ENCODE measurements at places on chromosomes 3 and 15. TPM values are rescaled to one million over a fixed set of nuclear protein-coding genes. Genes with fewer than 3 reads are reported as not detected.

DNA sequence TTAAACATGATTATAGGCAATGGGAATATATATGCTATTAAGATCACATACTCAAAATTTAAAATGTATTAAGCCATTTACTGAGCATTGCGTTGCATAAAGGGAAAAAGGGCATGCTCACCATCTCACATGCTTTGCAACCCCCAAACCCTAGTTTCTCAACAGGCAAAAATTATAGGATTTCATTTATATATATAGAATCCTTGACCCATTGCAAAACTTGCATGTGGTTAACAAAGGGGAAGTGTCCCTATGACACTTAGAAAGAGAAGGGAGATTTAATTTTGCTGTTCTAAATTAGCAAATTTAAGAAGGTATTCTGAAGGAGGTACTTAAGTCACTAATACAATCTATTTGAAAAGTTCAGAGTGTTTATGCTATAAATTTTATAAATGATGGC lies 837.8 kb downstream of the DIPK2A start:
- peak; percentile 11 for DNase-seq

DNA sequence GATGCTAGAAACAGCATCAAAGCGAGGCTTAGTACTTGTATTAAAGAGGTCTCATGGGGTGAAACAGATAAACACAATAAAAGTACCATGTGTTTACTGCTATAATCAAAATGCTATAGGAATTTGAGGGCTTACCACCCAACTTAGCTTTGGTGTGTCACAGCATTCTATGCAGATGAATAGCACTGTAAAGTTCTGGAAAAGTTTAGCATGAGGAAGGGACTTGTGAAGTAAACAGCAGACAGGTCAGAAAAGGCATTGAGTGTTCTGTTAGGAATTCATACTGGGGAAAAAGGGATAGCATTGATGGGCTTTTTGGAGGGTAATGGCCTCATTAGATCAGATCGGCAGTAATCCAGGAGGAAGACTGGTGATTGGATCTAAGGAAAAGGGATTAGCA lies 505.3 kb downstream of the NLGN1 start:
- no peak for DNase-seq

- no peak for DNase-seq
Measured at GRCh38 chr3:104452697-104453096, 914.0 kb upstream of the ALCAM start.

DNA sequence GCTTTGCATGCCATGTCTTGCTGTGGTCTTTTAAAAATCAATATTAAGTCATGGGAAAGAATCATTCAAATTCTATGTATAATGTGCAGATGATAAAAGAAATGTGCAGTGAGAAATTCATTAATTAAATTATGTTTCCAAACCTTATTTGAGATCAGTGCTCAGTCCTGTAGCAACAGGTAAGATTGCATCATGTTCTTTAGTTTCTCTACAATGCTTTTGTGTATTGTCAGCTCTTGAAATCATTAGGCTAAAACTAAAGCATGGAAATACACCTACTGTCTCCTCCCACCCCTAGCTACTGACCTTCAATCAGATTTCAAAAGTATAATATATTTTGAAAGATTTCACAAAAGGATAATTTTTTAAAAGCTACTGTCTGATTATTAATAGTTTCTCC lies 612.7 kb downstream of the ROBO2 start:
- no peak for DNase-seq

- no peak for DNase-seq
Measured at GRCh38 chr3:32353351-32353750, 38.3 kb upstream of the CMTM7 start.

DNA sequence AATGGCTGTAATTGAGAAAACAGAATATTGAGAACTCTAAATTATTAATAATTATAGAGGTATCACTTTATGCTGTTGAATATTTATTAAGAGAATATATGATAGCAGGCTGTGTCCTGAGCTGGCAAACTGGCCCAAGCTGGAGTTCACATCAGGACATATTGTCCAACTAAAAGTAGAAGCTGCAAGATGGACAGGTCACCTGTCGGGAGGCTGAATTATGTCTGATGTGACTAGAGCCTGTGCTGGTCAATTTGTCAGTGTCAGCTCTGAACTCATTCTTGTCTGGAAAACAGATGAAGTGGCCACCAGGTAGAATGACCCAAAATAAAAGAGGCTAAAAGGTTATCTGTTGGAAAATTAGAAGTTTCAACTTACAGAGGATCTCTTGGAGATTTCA lies 392.2 kb downstream of the LRTM1 start:
- DNase-seq, result no peak

Gene CDC25A
- 6.2 TPM for polyA plus RNA-seq

DNA sequence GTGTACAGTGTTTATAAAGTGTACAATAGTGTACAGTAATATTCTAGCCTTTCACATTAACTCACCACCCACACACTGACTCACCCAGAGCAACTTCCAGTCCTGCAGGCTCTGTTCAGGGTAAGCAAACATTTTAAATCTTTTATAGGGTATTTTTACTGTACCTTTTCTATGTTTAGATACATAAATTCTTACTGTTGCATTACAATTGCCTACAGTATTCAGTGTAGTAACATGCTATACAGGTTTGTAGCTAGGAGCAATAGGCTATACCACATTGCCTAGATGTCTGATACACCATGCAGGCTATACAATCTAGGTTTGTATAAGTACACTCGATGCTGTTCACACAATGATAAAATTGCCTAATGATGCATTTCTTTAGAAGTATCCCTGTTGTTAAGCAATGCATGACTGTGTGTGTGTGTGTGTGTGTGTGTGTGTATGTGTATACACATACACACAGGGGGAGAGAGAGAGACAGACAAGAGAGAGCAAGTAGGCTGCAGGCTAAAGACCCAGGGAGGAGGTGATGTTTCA lies 72.5 kb upstream of the PRR23C start:
- DNase-seq, result no peak

Gene COLQ
- polyA plus RNA-seq, result 41.8 TPM

Gene CRYGS
- polyA plus RNA-seq, result 2.5 TPM

GRCh38 chr3:23072693-23073092 lies 130.4 kb upstream of the UBE2E2 start:
- no peak for DNase-seq

Gene CFAP92
- 1.0 TPM for polyA plus RNA-seq

GRCh38 chr3:117543521-117543920 lies 833.9 kb downstream of the TUSC7 start:
- no peak for DNase-seq

DNA sequence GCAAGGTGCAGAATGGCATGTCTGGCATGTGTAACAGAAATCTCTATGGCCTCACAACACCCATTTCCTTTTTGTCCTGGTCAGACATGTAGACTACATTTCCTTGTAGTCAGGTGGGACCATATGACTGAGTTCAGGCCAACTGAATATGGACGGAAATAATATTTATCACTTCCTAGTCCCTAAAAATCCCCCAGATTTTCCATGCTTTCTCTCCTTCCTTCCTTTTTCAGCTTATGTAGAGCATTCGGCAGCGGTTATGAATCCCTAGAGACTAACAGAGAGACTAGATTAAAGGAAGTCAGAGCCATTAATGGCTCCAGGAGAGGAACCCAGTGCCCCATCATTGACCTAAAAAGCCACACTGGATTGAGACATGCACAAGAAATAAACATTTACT lies 35.8 kb downstream of the SLC9A9 start:
- DNase-seq, result peak; percentile 73

DNA sequence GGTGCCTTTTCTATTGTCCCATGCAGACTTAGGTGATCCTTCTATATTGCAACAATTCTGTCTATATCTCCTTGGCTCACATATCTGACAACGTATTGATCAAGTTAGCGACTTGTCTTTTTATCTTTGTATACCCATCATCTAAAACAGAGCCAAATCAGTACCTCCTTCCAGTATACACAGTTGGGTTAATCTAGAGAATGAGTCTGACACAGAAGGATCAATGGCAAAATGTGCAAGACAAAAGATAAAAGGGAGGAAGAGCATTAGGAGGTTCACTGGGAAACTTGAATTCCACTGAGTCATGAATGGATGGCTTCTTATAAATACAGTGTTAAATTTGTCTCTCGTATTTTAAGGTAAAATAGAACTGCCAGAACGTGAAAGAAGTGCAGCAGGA lies 6.0 kb downstream of the AADAC start:
- DNase-seq, result no peak

Measured in muscle of leg (tissue), 16 donors.